ENCODE measurements at places on chromosomes 11 and 22. TPM values are rescaled to one million over a fixed set of nuclear protein-coding genes. Genes with fewer than 3 reads are reported as not detected.

Gene OR56B4
- not detected for total RNA-seq

Gene NRXN2
- total RNA-seq, result 8.5 TPM

Gene KRTAP5-11
- total RNA-seq, result not detected

Gene CLMP
- 4.2 TPM for total RNA-seq

Gene C11orf87
- 0.20 TPM for total RNA-seq

Gene OR4C3
- not detected for total RNA-seq

Gene ZNF214
- total RNA-seq, result 7.3 TPM

Gene GNAZ
- 25.5 TPM for total RNA-seq

Gene MRGPRE
- not detected for total RNA-seq

Gene SULT4A1
- total RNA-seq, result 6.3 TPM

Gene NRIP3
- total RNA-seq, result 1.7 TPM

DNA sequence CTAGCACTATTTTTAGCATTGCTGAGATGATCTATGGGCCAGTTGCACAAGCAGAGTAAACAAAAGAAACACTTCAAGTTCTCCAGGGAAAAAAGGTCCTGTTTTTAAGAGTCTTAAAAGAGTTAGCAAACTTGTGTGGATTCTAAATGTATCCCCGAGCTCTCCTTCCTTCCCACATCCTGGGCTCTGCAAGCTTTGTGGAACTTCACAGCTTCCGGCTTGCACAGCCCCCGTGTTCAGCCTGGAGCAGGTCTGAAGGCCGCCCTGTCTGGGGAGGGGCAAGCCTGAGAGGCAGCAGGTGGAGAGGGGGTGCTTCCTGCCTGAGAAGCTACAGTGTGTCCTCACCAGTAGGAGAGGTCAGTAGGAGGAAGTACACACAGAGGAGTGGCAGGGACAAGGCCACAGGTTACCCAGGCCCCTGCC, 35.1 kb upstream of the SUSD2 start:
- DNase-seq, result no peak

DNA sequence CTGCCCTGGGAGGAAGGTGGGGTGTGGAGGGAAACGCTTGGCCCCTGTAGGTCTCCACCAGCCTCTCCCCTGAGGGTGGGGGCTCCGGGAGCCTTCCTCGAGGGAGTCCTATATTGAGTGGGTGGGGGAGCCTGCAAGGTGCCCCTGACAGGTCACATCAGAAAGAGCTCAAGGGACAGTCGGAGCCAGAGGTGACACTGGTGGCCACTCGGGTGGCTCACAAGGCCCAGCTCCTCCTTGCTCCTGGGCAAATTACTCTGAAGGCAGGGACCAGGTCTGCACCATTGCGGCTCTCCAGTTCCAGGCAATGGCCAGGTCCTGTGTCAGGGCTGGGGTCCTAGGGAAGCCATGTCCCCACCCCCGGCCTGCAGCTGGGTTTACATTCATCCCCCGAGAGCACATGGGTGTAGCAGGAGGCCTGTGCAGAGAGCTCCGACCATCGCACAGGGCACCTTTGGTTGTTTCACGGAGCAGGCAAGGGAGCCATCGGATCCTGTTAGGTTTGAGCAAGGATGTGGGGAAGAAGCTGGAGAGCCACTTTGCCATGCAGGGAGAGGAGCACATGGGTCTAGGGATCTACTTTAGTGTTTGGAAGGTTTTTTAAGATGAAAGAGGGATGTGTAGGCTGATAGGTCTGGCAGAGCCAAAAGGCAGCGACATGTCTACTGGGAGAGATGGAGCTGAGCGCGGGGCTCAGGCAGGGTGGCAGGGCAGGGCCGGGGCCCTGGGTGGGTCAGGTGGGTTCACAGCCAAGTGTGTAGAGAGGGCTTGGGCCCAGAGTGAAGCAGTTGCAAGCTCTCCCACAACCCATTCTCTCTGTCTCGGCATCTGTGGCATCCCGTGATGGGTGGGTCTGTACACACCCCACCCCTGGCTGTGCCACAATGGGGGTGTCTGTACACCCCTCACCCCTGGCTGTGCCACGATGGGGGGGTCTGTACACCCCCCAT, 14.8 kb downstream of the CCND1 start:
- no peak for DNase-seq

DNA sequence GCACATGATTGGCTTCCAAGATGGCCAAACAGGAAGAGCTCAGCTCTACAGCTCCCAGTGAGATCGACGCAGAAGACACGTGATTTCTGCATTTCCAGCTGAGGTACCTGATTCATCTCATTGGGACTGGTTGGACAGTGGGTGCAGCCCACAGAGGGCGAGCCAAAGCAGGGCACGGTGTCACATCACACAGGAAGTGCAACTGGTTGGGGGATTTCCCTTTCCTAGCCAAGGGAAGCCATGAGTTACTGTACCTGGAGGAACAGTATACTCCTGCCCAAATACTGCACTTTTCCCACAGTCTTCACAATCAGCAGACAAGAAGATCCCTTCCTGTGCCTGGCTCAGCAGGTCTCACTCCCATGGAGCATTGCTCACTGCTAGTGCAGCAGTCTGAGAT, 131.2 kb downstream of the DLG2 start:
- no peak for DNase-seq

GRCh38 chr11:12224537-12224893, 114.1 kb downstream of the MICAL2 start:
- no peak for DNase-seq

- no peak for DNase-seq
Measured at GRCh38 chr11:2175659-2176058, 4.0 kb upstream of the TH start.

DNA sequence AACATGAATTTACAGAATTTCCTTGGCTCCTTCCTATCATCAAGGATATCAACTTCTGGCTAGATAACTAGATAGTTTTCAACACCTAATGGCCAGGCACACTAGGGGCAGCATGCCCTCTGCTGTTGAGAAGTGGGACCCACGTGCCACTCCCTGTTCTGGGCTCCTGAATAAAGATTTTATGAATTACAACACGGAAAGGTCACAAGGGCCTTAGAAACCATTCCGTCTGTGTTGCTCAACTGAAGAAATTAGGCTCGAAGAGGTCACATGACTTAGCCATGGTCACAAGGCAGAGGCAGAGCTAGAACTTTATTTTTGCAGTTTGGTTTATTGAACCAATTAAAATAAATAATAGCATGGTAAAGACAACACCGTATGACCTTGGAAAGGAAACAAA, 36.0 kb downstream of the PRCP start:
- peak; percentile 42 for DNase-seq

DNA sequence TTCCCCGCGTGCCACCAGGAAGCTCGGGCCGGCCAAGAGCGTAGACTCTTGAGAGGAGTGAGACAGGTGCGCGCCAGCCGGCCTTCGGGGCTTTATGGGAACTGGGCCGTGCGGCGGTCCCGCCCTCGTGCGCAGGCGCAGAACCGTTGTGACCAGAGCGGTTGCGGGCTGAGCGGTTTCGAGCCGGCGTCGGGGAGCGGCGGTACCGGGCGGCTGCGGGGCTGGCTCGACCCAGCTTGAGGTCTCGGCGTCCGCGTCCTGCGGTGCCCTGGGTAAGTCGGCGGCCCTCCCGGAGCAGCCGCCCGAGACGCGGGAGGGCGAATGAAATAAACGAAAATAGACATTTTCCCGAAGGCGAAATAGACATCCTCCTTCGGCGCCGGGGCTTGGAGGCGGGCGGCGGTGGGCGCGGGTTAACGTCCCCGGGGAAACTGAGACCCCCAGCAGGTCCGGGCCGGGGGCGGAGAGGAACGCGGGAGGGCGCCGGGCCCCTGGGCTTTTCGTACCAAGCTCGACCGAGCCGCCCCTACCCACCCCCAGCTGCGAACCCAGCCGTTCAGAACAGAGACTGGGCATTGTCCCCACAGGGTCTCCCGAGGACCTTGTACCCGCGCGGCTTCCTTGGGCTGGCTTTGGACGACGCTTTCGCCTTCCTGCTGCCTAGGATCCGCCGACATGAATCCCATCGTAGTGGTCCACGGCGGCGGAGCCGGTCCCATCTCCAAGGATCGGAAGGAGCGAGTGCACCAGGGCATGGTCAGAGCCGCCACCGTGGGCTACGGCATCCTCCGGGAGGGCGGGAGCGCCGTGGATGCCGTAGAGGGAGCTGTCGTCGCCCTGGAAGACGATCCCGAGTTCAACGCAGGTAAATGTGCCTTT, at the start of gene ASRGL1:
TSS of gene ASRGL1 (plus strand) at position 146 of the 879 bp plus-strand sequence. CDS start at position 676, 530 bp downstream.
- DNase-seq, result peak; percentile 58

DNA sequence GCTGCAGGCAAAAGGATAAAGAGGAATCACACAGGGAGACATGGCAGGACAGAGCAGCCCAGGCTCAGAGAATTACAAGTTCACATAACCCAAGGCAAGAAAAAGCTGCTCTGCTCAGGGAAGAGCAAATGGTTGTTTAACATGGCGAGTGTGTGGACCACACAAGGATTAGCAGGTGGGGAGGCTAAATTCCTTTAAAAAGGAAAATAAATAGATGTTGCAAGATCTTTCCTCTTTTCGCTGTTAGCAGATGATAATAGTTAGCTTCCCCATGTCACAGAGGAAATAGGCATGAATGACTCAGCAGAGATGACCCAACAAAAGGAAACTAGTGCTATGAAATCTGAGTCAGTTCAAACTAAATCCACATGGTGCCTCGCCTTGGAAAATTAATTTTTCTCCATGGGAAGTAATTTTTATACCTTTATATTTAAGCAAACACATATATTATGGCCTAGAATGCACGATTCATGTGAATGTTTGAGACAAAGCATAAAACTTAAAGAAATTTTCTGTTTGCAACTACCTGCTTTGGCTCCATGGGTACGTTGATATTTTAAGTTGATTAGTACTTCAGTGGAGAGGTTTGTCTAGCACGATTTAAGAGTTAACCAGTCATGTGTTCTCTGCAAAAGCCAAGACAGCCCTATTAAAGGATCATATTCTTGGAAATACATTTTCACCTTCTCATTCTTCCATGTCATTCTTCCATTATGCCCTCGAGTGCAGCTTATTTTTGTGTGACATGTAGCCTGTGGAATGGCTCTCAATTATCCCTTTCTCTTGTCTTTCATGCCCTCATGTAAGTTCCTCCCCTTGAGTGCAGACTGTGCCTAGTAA, 38.5 kb upstream of the FJX1 start:
- no peak for DNase-seq

DNA sequence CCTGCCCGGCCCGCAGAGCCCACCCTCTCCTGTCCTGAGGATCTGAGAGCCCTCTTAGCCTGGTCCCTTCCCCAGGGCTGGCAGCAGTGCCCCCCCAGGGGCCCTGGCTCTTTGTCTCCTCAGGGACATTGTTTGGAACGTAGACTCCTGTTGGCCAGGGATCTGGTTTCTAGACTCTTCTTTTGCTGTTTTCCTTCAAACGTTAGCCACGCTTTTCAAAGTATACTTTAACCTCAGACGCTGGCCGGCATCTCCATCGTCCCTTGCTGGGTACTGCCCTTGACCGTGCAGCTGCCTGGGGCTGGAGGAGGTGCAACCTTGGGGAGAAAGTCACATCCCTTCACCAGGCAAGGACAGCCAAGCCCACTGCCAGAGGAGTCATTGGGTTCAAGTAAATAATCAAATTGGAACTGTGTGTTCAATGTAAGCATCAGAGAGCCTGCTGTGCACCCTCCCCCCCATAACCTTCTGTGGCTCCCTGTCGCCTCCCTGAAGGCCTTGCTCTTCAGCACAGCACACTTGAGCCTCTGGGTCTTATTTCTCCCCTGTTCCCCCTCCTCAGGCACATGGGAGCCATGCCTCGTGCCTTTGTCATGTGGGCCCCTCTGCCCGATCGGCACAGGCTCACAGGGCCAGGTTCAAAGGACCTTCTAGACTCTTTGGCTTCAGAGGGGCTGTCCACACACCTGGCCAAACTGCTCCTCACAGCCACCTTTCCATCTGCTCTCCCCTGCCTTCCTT, 21.8 kb upstream of the WNT7B start:
- DNase-seq, result no peak

- no peak for DNase-seq
Measured at GRCh38 chr11:115217726-115218311, 286.4 kb downstream of the CADM1 start.

DNA sequence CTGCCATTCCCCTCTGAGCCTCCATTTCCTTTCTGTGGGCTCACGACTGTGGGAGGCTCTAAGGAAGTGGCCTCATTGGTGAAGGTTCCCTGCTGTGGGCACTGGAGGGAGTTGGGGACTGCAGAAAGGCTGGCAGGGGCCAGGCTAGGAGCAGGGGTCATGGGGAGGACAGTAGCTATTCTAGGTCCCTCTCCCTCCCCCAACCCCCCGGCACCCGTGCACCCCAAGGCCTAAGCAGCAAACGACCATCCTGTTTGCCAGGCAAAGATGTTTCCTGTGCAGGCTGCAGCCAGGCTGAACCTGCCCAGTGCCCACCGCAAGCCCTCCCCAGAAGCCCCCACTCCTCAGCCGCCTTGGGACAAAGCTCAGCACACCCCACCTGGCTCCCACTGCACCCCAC, 189.4 kb downstream of the MN1 start:
- no peak for DNase-seq

DNA sequence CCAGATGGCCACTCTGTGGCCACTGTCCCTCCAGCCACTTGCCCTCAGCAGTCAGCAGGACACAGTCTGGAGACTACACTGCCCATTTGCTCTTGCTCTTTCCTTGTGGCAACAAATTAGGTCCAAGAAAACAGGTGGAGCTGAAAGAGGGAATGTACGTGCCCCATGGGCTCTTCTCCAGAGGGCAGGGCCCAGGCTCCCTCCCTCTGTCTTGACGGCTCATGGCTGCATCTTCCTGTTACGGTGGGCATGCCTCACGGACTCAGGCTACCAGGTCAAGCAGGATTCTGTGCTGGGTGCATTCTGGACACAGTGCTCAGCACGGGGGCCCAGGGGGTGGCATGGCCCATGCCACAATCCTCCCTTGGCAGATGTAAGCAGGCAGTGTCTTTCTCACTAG, 71.3 kb downstream of the MED15 start:
- DNase-seq, result no peak

- no peak for DNase-seq
Measured at GRCh38 chr11:63132985-63133775, 10.8 kb downstream of the SLC22A24 start.

GRCh38 chr11:8223513-8223900, 40.2 kb downstream of the LMO1 start:
- DNase-seq, result no peak

GRCh38 chr22:33472462-33473344, 414.5 kb upstream of the SYN3 start:
- DNase-seq, result no peak

GRCh38 chr11:19790831-19791552, 78.4 kb downstream of the NAV2 start:
- DNase-seq, result no peak

DNA sequence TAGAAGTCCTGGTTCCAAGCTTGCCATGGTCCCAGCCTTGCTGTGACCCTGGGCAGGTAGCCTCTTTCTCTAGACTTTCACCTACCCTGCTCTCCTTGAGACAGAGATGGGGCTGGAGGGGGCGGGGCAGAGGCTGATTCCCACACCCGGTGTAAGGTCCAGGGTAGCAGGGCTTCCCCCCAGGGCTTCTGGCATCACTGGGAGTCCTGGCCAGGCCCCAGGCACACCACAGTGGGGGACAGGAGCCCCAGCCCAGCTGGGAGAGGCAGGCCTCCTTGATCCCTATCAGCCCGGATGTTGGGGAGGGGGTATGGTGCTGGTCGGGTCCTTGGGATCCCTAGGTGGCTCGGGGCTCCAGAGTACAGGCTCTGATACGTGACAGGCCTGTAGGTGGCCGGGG, 1.7 kb upstream of the NUDT8 start:
- no peak for DNase-seq

GRCh38 chr11:793556-793955, 3.7 kb upstream of the CEND1 start:
- no peak for DNase-seq

Data from neural crest cell (in vitro differentiated cells).